Stimulated activated CD4-positive, alpha-beta T cell treated with anti-CD3 and anti-CD28 coated beads, Interleukin-12 subunit alpha, Interleukin-12 subunit beta, amount 100 ng/mL, for 48 hours (primary cell): ENCODE measurements at places on chromosomes 11 and 22.

DNA sequence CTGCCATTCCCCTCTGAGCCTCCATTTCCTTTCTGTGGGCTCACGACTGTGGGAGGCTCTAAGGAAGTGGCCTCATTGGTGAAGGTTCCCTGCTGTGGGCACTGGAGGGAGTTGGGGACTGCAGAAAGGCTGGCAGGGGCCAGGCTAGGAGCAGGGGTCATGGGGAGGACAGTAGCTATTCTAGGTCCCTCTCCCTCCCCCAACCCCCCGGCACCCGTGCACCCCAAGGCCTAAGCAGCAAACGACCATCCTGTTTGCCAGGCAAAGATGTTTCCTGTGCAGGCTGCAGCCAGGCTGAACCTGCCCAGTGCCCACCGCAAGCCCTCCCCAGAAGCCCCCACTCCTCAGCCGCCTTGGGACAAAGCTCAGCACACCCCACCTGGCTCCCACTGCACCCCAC lies 189.4 kb downstream of the MN1 start:
- no peak for DNase-seq

DNA sequence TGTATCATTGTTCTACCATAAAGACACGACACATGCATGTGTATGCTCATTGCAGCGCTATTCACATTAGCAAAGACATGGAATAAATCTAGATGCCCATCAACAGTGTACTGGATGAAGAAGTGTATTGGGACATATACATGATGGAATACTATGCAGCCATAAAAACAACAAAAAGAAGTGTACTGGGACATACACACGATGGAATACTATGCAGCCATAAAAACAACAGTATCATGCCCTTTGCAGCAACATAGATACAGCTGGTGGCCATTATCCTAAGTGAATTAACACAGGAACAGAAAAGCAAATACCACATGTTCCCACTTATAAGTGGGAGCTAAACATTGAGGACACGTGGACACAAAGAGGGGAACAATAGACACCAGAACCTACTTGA lies 22.7 kb downstream of the ARL14EP start:
- no peak for DNase-seq

- DNase-seq = no peak
Measured at GRCh38 chr11:36002196-36002595, 58.3 kb downstream of the LDLRAD3 start.

DNA sequence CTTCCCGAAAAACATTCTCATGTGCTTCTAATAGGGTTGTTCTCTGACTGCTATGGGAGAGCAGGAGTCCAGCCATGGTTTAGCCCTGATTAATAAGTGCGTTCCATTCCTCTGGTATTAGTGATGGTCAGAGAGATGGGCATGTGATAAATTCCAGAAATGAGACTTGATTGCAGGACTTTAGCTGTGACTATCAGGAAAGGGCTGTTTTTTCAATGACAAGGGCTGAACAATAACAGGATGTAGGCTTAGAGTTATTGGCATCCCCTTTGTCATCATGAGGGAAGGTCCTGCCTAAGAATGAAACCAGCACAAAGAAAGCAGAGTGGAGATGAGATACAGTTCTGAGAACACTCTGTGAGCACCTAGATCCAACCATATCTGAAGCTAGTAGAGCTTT lies 494.6 kb downstream of the MIAT start:
- no peak for DNase-seq

GRCh38 chr11:101574886-101575285 lies 8.9 kb downstream of the TRPC6 start:
- no peak for DNase-seq

DNA sequence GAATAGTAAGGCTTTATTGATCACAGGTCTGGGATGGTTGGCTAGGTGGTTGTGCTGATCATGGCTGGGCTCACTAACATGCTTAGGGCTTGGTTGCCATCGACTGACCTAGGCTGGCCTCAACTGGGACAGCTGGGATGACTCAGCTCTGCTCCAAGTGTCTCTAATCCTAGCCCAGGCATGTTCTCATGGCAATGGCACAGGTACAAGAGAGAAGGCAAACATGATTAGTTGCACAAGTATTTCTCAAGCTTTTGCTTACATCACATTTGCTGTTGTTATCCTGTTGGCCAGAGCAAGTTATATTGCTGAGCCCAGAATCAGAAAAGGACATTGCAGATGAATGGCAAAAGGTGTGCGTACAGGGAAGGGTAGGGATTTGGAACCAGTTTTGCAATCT lies 68.5 kb upstream of the SLC35C1 start:
- no peak for DNase-seq

- no peak for DNase-seq
Measured at GRCh38 chr11:71238941-71239340, 13.4 kb downstream of the SHANK2 start.

DNA sequence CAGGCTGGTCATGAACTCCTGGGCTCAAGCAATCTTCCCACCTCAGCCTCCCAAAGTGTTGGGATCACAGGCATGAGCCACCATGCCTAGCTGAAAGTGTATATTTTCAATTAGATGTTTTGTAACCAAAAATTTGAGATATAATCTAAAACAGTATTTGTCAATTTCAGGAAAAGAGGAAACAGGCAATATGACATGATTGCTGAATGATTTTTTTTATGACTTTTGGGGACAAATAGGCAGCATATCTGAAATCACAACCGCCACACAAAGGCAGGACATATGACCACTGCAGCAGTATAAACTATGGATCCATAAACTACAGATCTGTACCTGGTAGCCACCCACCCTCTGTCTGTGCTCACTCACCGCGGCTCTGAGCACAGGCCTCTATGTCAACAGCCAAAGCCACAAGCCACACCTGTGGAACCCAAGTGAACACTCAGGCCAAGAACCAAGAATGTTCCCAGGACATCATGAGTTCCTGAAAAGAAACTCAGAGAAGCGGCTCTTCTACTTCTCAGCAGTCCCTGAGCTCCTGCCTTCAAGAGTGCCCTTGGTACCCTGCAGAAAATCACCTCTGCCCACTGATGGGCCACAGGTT lies 22.5 kb downstream of the PISD start:
- DNase-seq = no peak

DNA sequence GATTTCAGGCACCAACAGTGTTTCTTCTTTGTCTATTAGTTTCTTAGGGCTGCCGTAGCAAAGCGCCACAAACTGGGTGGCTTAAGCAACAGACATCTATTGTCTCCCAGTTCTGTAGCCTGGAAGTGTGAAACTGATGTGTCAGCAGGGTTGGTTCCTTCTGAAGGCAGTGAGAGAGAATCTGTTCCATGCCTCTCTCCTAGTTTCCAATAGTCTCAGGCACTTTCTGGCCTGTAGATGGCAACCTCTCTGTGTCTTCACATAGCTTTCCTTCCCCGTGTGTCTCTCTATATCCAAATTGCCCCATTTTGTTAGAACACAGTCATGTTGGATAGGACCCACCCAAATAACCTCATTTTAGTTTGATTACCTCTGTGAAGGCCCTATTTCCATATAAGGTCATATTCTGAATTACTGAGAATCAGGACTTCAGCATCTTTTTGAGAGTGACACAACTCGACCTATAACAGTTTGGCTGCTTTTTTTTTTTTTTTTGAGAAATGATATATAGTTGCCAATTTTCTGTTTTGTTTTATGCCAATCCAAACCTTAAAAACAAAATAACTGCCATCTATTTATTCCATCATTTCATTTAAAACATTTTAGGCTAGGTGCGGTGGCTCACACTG lies 108.2 kb downstream of the SLC36A4 start:
- DNase-seq = no peak

DNA sequence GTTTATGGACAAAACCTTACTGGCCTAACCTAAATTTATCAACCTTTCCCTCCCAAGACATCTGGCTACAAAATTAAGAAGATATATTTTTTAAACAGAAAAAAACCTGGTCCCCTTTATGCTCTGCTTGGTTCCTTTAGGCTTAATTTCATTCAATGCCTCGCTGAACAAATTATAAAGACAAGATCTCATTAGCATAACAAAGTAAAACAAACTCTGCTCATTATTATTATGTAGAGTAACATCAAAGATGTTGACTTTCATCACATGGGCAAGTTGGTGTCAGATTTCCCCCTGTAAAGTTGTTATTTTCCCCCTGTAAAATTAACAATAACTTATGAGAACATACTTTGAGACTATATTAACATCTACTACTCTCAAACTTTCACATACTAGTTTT lies 11.0 kb downstream of the RRAS2 start:
- DNase-seq = no peak

- DNase-seq = no peak
Measured at GRCh38 chr22:28006271-28006670, 87.2 kb upstream of the PITPNB start.

- no peak for DNase-seq
Measured at GRCh38 chr22:26709617-26710390, 52.4 kb downstream of the MIAT start.

- DNase-seq = no peak
Measured at GRCh38 chr22:29069463-29069862, 3.4 kb upstream of the KREMEN1 start.

- no peak for DNase-seq
Measured at GRCh38 chr11:12433571-12434324, 56.4 kb downstream of the PARVA start.

- DNase-seq = no peak
Measured at GRCh38 chr11:104734998-104735397, 163.3 kb downstream of the CASP12 start.

GRCh38 chr11:130614591-130614990 lies 166.1 kb downstream of the ADAMTS15 start:
- no peak for DNase-seq

DNA sequence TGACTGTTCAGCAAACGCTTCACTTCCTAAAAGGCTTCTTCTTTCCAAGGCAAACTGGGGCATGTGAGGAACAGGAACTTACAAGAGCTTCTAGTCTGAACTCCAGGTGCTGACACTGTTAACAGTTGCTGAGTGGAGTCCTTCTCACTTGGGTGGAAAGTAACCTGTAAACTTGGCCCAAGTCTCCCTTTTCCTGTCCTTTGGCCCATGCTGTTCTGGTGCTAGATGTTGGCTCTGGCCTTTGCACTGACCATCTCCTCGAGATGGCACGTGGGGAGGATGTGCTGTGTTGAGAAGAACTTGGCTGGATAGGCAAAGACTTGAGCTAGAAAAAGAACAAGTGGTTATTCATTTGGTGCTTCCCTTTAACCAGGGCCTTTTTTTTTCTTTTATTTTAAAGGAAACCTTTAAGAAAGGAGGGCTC lies 53.6 kb downstream of the PTPRJ start:
- no peak for DNase-seq

DNA sequence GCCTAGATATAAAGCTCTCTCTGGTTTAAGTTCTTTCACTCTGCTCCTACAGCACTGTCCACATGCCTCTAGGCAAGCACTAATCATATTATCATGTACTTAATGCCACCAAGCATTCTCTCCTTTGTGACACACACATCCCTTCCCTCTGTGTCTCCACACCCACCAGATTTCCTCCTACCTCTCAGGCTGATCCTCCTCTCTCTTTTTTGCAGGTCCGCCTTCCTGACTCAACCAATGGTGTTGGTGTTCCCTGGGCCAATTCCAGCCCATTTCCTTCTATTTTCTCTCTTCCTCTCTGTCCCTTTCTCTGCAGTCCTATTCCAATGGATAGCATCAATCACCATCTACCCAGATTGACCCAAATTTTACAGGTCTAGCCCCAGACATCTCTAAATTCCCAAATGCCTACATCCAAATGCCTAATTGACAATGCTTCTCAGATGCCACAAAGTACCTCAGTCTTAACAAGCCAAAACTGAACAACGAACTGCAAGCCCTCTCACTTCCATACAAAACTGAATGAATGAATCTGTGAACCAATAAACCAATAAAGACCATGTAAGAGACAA lies 504 bp upstream of the ZNF215 start:
- DNase-seq = no peak

DNA sequence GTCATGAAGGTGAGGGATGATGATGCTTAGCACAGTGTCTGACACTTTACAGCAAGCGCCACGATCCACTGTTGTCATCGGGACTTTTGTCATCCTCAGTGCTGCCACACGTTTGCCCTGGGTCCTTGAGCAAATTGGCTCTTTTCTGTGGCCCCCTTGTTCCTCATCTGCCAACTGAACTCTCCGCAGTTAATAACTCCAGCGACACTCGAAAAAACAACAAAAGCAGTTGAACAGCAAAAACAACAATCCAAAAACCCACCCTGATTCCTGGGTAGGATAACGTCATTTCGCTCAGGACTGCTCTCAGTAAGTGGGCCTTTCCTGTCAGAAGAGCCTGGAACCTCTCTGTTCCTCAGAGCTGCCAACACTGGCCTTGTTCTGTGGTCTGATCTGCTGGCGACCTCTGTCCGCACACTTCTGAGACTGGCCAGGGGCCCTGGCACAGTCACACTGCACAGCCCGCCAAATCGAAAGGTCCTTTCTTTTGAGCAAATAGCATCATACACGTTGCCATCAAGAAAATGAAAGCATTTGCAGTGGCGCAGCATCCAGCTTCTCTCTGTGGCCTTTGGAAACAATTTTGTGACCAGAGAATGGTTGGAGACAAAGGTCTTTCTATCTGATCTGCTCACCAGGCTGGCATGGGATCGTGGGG lies 79.9 kb upstream of the SYT13 start:
- DNase-seq = no peak

- DNase-seq = no peak
Measured at GRCh38 chr11:126925321-126926093, 75.1 kb downstream of the KIRREL3 start.

DNA sequence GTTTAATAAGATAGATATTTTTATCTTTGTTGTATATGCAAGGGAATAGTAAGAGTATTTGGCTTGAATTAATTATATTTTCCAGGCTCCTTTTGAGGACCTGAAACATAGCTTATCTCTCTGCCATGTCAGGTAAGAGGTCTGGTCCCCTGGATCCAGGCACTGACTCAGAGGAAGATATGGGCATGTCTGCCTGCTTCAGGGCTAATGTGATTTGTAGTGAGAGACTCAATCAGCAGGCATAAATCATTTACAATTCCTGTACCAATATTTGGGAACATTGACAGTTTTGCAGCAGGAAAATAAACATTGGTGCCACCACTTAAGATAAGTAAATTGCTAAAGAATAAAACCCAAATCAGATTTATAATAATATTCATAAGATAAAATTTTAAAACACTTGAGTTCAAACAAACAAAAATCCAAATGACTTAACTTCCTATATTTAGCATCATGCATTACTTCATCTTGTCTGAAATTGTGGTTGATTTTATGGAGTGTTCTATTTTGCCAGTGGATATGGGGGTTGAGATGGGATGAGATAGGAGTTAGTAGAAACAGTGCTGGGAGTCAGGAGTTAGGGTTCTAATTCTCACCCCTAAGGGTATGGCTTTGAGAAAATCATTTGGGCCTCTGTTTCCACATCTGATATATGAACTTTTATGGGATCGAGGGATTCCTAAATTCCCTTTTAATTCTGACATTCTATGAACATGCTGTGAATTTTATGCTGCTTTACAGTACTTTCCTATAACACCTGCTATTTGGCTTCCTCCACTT lies 5.1 kb upstream of the CALCA start:
- no peak for DNase-seq

DNA sequence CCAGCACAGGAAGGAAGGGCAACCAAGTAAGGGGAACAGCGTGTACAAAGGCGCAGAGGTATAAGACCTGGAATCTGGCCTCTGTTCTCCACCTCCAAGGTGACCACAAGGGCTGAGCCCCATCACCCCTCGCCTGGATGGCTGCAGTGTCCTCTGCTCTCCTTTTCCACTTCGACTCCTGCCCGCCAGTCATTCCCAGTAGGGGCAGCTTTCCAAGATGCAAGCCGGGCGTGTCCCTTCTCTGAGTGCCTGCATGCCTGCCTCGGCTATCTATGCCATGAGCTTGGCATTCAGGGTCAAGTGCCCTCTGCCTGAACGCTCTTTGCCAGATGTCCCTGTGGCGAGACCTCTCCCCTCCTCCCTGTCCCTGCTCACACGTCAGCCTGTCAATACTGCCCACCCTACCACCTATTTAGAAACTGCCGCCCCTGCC lies 17.0 kb downstream of the FADS3 start:
- DNase-seq = no peak
